ENCODE measurements at places on chromosomes 12 and 14.
A peak's percentile ranks its signal among the peaks of the same experiment; 100 is the strongest.

GRCh38 chr14:47526591-47527244 lies 148.7 kb downstream of the MDGA2 start:
- DNase-seq = no peak

DNA sequence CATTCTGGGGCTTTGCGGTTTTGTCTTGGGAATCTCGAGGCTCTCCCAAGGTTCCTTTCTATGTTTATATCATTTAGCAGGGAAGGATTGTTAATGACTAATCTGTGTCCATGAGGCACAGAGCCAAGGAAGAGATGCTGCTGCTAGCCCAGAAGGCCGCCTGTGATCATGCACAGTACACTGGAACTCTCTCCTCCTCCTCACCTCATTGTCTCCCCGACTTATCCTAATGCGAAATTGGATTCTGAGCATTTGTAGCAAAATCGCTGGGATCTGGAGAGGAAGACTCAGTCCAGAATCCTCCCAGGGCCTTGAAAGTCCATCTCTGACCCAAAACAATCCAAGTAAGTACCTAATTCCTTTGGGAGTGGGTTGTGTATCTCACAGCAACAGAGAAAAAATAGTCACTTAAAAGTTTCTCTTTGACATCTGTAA lies at the start of gene NR1H4:
TSS of gene NR1H4 (plus strand) at position 151 of the 435 bp plus-strand sequence. CDS start 19,458 bp downstream, outside the sequence.
- no peak for DNase-seq

GRCh38 chr14:92248696-92249095 lies 74.3 kb upstream of the SLC24A4 start:
- DNase-seq = no peak

- DNase-seq = no peak
These were observed 114.8 kb downstream of the SNAPC1 start for GRCh38 chr14:61877035-61877390.

- DNase-seq = no peak
These were observed 136.3 kb upstream of the PZP start for GRCh38 chr12:9344541-9344940.

- DNase-seq = peak; percentile 63
These were observed 79.0 kb downstream of the IFNG start for GRCh38 chr12:68080577-68080976.

DNA sequence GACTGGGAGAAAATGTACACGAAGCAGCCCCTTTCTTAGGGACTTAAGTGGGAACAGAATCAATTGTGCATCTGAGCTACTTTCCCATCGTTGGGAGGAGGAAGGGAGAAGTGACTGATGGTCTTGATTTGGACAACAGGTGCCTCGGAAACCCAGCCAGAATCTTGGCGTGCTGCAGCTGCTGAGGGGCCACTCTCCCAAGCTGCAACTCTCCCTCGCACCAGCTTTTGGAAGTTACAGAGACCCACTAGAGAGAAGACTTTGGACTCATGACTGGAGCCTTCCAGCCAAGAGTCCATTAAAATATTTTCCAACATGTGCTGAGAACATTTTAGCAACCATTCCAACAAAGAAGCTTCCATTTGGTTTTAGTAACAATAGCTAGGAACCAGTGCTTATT lies 52.3 kb downstream of the GNS start:
- DNase-seq = no peak

GRCh38 chr12:93777254-93777653 lies 100.1 kb downstream of the CRADD start:
- no peak for DNase-seq

DNA sequence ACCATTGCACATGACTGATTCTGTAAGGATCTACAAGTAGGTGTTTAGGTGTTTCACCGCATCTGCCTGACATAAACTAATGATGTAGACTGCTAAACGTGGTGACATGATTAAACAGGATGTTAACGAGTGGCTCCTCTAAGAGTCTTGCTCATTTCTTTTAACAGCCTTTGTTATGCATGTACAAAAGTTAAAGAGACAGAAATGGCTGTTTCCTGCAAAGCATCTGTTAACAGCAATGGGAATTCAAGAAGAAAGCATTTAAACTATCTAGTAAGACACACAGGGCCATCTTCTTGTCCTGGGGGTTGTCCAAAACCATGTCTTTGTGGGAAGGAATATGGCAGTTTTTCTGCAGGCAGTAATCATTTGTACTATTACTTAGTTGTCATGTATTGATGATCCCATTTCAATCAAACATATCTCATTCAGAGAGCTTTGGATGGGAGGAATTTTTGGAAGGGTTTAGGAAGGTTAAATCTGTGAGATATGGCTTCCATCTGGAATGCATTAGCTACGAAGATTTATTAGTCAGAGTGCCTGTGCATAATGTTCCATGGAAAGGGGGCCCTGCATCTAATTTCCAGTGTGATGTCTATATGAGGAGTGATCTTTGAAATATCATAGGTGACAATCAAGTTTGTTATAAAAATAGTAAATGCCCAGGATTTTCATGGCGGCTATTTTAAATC lies 495.1 kb downstream of the EGLN3 start:
- no peak for DNase-seq

GRCh38 chr14:67837011-67837624 lies 17.5 kb downstream of the RAD51B start:
- DNase-seq = peak; percentile 26

- DNase-seq = no peak
These were observed 3.7 kb upstream of the FAIM2 start for GRCh38 chr12:49907352-49907751.

DNA sequence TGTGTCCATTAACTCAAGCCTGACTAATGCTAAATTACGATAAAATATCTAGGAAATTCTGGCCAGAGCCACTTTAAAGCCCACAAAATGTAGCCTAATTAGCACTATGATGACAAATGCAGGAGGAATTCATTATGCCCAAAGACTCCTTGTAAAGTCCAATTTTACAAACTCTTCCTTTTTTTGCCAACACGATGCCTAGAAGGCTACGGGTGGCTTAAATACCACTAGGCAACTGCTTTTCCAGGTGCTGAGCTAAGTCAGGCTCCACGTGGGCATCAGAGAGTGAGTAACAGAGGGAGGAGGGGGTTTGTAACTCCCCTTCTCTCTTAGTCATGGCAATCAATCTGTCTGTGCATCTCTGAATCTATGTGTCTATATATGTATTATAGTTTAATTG lies 172.4 kb upstream of the NTF3 start:
- DNase-seq = no peak

GRCh38 chr12:3355378-3355900 lies 135.6 kb upstream of the PRMT8 start:
- no peak for DNase-seq

DNA sequence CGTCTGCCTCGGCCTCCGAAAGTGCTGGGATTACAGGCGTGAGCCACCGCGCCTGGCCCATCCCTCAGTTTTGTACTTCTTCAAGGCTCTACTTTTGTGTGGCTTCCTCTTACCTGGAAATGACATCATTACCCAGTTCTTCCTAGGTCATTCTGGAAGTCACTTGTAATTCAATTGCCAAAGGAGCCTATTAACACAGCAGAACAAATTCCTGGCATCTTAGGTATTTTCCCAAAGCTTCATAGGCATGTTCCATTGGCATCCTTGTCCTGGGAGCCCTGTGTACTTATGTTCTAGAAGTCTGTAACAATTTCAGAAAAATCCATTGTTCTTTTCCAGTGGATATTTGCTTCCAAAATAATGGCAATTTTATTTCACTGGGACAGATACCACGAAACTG lies 60.6 kb downstream of the DAAM1 start:
- DNase-seq = no peak

DNA sequence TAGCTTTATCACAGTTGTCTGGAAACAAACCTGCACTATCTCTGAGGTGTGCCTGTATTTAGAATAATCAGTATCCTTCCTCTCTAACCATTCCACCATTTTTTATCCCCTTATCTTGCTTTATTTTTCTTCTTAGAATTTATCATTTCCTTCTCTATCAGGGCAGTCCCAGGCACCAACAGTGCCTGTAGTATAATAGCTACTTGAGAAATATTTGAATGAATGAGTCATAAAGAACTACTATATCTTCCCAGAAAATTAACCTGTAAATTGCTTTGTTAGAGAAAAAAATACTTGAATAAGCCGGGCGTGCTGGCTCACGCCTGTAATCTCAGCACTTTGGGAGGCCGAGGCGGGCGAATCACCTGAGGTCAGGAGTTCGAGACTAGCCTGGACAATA lies 21.2 kb upstream of the FOXJ2 start:
- no peak for DNase-seq

DNA sequence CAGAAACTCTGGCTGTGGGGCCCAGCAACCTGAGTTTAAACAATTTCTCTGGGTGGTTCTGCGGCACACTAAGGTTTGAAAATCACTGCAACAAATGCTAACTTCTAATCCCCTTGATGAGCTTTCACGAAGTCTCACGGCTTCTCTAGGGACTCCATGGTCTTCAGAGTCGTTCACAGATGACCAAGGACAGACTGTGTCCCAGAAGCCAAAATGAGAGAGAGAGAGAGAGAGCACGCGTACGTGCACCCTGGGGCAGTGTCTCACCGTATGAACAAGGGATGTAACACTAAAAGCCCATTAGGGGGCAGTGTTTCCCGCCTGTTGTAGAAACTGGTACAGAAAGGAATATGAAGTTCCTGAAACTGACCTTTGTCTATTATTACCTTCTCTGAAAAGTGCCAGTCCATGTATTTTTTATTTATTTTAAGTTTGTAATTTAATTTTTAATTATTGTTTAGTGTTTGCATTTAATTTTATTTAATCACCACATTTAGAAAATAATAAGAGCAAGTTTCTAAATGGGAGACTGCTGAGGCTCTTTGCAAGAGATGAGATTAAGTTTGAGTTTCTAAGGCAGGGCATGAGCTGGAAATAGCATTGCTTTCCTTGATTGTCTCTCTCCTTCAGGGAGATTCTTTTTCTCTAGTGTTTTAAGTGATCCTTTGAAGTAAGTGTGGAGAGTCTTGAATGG lies 3.4 kb downstream of the APOLD1 start:
- peak; percentile 64 for DNase-seq

DNA sequence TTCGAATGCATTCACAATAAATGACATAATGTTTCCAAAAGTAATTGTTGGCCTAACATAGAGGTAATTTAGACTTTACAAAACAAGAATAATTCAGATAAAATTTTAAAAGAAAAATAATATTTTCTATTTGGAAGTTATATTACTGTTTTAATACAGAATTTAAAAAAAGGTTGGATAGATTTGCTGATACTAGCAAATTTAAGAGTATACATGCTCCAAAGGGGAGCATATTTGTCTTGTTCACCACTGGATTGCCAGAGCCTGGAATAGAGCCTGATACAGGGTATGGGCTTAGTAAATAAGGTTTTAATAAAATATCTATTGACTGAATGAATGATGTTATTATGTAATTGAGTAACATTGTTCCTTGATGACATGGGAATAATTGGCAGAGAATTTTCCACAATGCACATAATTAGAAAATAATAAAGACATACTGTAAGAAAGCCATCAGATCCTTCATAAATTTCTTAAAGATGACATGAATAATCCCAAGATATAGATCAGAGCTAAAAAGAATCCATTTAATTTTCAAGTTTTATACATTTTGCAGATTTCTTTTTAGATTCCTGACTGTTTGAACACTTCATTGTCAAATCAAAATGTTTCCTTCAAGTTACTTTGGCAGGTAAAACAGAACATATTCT lies 305.3 kb downstream of the SLC6A15 start:
- DNase-seq = no peak

DNA sequence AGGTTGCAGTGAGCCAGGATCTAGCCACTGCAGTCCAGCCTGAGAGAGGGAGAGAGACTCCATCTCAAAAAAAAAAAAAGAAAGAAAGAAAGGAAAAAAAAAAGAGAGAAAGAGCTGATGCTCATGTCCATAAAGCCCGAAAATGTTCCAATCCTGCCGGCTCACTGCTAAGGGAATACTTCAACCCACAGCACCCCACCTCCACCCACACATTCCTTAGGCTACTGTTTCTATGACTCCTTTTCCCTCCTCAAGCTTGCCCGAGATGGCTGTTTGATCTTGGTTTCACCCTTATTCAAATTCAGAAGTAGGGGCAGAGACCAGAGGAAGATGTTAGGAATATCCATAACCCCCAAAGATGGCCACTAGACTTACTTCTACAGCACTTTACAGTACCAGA lies 59.5 kb upstream of the RASSF3 start:
- no peak for DNase-seq

DNA sequence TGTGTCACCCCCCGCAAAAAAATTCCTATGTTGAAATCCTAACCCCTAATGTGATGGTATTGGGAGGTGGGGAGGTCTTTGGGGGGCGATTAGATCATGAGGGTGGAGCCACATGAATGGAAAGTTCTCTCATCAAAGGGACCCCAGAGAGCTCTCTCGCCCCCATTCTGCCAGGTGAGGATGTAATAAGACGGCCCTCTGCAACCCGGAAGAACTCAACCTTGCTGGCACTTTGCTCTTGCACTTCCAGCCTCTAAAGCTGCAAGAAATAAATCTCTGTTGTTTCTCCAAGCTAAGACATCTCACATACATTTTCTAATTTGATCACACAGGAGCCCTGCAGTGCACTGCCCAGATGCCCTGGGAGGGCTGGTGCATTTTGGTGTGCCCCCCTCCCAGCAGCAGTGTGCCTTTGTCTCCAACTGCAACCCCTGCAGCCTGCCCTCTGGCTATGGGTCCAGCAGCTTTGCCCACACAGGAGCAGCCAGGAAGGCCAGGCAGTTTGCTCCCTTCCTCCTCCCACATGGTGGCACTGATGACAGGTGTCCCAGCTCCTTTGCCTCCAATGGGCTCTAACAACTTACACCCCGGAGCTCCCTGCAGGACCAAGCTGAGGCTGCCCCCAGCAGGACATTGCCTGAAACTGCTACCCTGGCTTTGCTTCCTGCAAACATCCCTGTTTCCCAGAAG lies 59.3 kb downstream of the C14orf132 start:
- DNase-seq = peak; percentile 75

DNA sequence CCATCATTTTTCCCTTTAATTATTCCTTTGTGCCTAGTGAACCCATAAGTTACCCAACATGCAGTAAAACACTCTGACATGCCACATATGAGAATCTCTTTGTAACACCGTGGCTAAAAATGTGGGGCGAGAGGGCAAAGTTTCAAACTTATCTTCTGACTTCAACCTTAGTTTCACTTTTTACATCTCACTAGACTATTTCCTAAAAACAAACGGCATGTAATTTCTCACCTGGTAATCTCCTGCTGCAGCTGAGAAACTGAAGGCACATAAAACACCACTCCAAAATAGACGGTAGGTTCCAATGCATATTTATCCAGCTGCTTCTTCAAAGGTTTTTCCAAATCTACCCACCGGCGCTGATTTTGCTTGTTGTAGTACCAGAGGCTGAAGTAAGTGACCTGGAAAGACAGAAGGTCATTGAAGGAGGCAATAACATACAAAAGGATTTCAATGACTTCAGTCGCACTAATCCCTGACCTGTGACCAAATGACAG lies 37.9 kb downstream of the PTPN21 start:
- DNase-seq = no peak
